Non-pigmented ciliary epithelial cell (primary cell): ENCODE measurements at places on chromosomes 1 and 21.

- peak; percentile 98 for DNase-seq
Observed at GRCh38 chr1:92804721-92805201, 19.9 kb upstream of the EVI5 start.

GRCh38 chr1:4825800-4826450 lies 171.5 kb downstream of the AJAP1 start:
- DNase-seq, result no peak

- no peak for DNase-seq
Observed at GRCh38 chr1:20371883-20372282, 81.2 kb downstream of the VWA5B1 start.

- peak; percentile 30 for DNase-seq
Observed at GRCh38 chr1:44531785-44532566, 126.9 kb downstream of the RNF220 start.

- no peak for DNase-seq
Observed at GRCh38 chr1:208500375-208500774, 256.2 kb upstream of the PLXNA2 start.

DNA sequence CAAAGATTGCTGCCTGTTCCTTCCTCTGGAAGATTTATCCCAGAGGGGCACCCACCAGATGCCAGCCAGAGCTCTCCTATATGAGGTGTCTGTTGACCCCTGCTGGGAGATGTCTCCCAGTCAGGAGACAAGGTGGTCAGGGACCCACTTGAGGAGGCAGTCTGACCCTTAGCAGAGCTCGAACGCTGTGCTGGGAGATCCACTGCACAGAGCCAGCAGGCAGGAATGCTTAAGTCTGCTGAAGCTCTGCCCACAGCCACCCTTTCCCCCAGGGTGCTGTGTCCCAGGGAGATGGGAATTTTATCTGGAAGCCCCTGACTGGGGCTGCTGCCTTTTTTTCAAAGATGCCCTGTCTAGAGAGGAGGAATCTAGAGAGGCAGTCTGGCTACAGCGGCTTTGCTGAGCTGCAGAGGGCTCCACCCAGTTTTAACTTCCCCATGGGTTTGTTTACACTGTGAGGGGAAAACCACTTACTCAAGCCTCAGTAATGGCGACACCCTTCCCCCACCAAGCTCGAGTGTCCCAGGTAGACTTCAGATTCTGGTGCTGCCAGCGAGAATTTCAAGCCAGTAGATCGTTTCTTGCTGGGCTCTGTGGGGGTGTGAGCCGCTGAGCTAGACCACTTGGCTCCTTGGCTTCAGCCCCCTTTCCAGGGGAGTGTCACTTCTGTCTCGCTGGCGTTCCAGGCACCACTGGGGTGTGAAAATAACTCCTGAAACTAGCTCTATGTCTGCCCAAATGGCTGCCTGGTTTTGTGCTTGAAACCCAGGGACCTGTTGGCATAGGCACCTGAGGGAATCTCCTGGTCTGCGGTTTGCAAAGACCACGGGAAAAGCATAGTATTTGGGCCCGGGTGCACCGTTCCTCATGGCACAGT lies 51.1 kb upstream of the PDC start:
- DNase-seq, result no peak

- DNase-seq, result no peak
Observed at GRCh38 chr1:176954242-176954641, 210.3 kb downstream of the ASTN1 start.

- DNase-seq, result no peak
Observed at GRCh38 chr1:168556647-168557046, 12.8 kb upstream of the XCL2 start.

DNA sequence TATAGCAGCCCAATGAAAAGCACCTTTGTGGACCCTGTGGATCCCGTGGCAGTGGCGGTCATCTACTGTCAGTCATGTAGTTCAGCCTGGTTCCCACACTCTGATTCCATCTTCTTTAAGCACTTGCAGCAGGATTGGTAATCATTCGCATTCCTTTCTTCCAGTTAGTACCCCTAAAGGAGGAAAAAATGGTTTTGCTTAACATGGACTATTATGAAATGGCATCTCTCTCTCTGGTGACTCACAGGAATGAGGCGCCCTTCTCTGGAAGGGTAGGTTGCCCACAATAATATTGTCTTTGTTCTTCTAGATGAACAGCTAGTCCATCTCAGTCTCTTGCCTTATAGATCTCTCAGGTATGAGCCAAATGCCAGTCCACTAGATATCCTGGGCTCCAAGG lies 127.9 kb upstream of the MROH9 start:
- DNase-seq, result peak; percentile 49

GRCh38 chr21:34223376-34223775 lies 140.4 kb upstream of the KCNE2 start:
- DNase-seq, result no peak

DNA sequence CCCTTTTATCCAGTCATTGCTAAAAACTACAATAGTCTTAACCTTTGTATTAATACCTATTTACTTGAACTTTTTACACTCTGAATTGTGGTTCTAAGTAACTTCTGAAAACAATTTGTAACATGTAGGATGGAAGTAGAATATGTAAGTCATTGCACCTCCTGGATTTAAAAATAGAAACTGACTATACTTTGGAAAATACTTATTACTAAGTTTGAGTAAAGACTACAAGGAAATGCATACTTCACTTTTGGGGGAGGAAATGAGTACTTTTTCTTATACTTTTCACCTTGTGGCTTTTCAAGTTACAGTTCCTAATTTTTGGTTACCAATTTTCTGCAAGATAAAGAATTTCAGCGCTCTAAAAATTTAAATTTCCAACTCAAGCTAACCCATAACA lies 8.7 kb downstream of the RGS18 start:
- no peak for DNase-seq

- DNase-seq, result no peak
Observed at GRCh38 chr1:238944028-238944427, 442.3 kb upstream of the CHRM3 start.

DNA sequence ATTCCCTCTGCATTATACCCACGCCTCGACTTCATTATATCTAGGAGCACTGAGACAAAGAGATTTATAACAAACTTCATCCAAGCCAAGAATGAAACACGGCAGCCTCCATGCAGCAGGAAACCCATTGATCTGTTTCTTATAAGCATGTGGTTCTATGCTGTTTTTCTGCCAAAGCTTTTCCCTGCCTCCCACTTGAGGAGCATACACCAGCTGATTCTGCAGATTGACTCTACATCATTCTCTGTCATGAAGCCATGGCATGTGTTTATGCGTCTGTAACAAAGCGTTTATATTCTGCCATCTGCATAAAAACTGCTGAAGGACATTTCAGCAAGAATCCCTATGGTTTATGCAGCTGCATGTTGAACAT lies 102.0 kb downstream of the CYYR1 start:
- no peak for DNase-seq

DNA sequence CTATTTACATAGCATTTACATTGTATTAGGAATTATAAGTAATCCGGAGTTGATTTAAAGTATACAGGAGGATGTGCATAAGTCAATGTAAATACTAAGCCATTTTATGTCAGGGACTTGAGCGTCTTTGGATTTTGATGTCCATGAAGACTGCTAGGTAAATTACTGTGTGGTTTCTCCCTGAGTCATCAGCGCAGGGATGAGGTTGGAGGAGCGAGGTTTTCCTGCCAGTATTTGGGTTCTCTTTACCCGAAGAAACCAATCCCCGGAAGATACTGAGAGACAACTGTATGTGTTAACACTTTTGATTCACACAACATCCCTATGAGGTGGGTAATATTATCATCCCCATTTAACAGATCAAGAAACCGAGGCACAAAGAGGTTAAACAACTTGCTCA lies 29.3 kb downstream of the BATF3 start:
- no peak for DNase-seq

- DNase-seq, result no peak
Observed at GRCh38 chr1:53945183-53945432, 391 bp downstream of the IFT25 start.

DNA sequence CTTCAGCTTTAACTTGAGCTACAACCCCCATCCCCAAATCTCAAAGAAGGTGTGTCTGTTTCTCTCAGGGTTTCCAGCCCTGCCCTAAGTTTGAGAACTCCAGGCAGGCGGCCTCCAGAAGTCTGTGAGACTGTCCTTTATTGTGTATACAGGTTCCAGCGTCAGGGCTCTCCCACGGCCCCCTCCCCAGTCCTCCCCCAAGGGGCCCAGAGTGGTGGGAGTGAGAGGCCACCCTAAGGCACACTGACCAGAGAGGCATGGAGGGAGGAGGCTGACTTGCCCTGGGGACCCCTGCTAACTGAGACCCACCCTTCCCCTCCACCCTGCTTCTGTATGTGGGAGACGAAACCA lies 4.0 kb downstream of the HSPB7 start:
- no peak for DNase-seq

GRCh38 chr21:44428281-44428960 lies 26.9 kb upstream of the LRRC3 start:
- no peak for DNase-seq

DNA sequence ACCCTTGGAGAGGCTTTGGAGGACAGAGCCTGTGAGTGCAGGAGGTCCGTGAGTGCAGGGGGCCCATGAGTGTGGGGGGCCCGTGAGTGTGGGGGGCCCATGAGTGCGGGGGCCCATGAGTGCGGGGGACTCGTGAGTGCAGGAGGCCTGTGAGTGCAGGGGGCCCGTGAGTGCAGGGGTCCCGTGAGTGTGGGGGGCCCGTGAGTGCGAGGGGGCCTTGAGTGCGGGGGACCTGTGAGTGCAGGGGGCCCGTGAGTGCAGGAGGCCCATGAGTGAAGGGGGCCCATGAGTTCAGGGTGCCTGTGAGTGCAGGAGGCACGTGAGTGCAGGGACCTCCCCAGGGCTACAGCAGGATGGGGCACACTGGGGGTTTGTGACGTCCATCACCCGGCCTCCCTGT lies 108.3 kb upstream of the TTC34 start:
- no peak for DNase-seq

DNA sequence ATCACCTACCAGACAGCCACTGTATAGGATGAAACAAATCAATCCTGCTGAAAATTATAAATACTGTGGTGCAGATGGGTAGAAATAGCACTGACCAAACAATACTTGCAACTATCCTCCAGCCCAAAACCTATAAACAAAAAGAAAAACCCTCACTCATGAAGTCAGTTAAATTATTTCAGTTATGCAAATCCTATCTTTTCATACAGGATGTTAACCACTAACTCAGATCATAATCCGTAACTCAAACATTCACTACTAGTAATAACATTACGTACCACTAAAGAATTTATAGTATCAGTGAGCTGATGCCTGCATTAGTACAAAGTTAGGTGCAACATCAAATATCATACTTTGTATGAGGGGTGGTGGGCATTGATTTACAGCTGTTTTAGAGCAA lies 2.6 kb downstream of the NDC1 start:
- DNase-seq, result peak; percentile 34

DNA sequence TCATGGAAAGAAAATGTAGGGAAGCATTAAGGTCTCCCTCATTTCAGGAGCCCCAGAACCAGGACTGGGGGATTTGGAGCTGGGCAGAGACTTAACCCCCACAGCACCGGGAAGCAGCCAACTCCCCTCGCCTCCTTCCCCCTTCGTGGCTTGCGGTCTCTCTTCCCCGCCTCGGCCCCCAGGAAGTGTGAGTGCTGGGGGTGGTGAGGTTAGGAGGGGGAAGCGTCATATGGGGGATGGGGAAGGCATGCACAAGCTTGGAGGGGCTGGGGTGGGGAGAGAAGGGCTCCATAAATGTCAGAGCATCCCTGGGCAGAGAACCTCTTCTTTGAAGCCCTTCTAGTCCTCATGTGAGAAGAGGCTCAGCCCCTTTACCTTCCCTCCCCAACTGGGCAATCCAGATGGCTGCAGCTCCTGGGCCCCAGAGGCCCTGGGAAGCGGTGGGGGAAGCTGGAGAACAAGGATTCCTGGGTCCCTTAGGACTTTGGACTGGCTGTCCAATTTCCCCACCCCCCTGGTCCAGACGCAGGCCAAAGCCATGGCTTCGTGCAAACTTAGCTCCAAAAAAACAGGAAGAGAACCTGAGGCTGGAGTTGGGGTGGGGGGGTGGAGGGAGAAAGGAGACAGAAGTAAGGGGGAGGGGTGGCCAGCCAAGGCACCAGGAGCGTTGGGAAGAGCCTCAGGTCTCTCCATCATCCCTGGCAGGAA lies 7.8 kb downstream of the ZBTB7B start:
- no peak for DNase-seq

GRCh38 chr1:32919811-32920733 lies 18.9 kb upstream of the TMEM54 start:
- no peak for DNase-seq

DNA sequence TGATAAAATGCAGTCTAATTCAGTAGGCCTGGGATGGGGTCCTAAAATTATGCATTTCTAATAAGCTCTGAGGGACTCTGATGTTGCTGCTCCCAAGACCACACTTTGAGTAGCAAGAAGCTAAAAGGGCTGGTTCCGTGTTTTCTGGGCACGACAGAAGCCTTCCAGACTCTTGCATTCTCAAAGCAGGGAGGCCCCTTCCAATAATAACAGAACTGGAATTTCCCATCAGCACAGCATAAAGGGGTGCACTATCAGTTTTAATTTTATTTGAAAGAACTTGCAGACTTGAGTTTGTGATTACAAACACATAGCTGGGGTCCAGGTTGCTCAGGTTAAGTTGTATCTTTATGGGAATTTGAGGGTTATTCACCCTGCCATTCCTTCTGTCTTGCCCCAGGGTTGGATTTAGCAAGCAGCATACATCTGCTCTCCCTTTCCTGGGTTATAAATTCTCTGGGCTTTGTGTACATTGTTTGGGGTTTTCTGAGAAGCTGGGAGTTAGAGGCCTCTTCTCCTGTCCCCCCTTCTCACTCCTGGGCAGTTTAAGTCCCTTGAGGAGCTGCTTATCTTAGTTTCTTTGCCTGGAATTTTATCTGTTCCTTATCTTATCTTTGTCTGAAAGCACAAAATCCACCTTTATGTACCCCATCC lies 94.2 kb upstream of the SLC2A1 start:
- DNase-seq, result no peak

- no peak for DNase-seq
Observed at GRCh38 chr21:42630626-42631025, 22.8 kb upstream of the PDE9A start.

- no peak for DNase-seq
Observed at GRCh38 chr1:197920067-197920396, 2.9 kb downstream of the LHX9 start.

- DNase-seq, result no peak
Observed at GRCh38 chr1:82086739-82087138, 286.0 kb downstream of the ADGRL2 start.

DNA sequence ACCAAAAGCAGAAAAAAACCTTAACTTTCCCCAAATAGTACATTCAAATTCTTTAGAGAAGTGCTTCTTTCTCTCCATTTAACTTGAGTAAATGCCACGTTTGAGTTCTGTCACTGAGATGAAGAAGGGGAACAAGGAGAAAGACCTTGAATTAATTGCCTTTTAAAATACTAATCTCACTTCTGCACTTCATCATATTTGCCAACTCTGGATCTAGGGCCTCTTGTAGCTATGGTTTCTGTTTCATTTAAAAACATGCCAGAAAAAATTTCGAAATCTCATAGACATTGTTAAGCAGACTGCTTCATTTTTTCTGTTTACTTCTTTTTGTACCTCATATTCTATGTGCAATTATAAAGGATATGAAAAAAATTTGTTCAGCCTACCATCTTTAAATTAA lies 24.6 kb downstream of the MIXL1 start:
- DNase-seq, result peak; percentile 3

DNA sequence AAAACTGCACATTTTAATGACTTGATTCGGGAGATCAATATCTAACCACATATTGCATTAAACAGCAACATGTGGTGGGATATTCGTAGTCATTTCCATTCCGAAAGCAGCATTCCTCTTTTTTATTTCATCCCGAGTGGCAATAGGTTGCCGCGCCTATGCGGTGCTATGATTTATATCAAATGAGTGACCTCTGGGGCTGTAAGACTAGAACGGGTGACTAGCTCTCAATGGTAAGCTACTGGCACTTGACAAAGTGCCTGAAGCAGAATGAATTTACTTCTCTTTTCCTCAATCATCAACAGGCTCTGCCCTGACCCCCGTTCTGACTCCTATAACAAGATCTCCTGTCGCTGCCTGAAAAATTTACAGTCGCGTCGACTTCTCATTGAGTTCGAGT lies 162.3 kb downstream of the ZNF281 start:
- DNase-seq, result no peak
